ENCODE measurements at places on chromosomes 11 and 22. TPM values are rescaled to one million over a fixed set of nuclear protein-coding genes. Genes with fewer than 3 reads are reported as not detected.

Gene TPCN2
- total RNA-seq, result 24.9 TPM

Gene MUC6
- not detected for total RNA-seq

DNA sequence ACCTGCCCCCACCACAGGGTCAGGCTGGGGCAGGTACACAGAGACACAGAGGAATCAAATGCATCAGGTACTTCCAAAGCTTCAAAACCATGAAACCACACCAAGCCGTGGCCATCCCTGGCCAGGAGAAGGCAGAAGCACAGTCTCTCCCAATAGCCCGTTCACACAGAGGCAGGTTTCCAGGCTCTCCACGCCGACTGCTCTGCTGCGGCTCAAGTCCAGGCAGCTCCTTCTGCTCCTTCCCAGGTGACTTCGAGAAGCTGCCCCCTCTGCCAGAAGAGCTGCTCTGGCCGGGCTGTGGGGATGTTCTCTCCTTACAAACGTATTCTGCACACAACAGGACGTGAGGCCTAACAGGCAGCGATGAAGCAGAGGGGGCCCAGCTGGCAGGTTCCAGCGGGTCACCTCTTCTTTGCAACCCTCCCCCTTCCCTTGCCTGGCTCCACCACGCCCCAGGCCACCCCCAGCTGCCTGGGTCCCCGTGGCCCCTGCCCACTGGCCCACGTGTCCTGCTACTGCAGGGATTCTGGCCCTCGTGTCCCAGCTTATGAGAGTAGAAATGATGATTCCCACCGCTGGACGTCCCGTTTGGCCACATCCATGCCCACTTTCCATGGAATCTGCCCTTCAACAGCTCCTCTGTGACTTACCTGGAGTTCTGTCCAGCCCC is 26.1 kb downstream of the BRD1 start:
- DNase-seq, result no peak

- DNase-seq, result no peak
Observed at GRCh38 chr11:62116451-62116850, 7.4 kb upstream of the INCENP start.

GRCh38 chr11:120612513-120613263 is 101.1 kb downstream of the GRIK4 start:
- no peak for DNase-seq

DNA sequence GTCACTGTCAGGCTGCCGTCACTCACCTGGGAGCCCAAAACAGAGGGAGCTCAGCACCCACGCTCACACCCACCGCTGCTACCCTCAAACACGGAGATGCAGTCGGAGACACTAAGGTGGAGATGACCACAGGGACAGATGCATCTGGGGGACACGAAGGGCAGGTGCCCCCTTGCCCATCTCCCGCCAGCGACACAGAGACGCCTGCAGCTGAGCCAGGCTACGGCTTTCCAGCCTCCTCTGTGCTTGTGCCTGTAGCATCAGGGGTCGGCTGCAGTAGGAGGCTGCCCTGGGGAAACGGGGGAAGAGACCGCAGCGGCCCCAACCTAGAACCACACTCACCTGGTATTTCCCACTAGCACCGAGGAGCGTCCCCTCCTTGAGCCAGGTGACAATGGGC is 19.3 kb downstream of the IGSF9B start:
- no peak for DNase-seq

Gene APOL4
- not detected for total RNA-seq

GRCh38 chr22:44586999-44587736 is 89.1 kb upstream of the RTL6 start:
- no peak for DNase-seq

Gene COX8A
- total RNA-seq, result 520 TPM
